ENCODE measurements at places on chromosomes 3 and 15.

DNA sequence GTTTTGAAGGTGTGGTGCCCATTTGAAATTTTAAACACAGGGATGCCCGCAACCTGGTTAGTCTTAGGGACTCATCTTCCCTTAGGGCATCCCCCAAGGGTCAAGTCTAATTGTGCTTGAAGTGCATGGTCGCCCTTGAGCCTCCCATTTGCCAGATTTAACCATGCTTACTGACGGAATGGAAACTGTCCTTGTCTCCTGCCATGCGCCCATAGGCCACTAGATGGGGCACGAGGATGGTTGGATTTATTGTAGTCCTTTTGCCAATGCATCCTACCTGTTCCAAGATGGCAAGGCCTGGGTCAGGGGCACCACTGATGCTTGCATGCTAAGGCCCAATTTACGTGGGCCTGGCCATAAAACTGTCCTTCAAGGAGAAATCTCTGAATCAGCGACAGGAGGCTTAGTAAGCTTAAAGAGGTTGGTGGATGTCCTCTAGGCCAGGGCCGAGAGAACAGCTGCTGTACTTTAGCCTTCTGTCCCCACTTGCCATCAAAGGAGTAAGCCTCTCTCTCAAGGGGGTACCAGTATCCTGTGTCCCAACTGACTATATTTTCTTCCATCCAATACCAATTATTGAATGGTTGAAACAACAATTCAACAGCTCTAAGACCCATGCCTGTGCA, 355.4 kb downstream of the OTOL1 start:
- peak; percentile 80 for ATAC-seq

GRCh38 chr15:34726406-34727100, 28.2 kb downstream of the GJD2 start:
- no peak for ATAC-seq

DNA sequence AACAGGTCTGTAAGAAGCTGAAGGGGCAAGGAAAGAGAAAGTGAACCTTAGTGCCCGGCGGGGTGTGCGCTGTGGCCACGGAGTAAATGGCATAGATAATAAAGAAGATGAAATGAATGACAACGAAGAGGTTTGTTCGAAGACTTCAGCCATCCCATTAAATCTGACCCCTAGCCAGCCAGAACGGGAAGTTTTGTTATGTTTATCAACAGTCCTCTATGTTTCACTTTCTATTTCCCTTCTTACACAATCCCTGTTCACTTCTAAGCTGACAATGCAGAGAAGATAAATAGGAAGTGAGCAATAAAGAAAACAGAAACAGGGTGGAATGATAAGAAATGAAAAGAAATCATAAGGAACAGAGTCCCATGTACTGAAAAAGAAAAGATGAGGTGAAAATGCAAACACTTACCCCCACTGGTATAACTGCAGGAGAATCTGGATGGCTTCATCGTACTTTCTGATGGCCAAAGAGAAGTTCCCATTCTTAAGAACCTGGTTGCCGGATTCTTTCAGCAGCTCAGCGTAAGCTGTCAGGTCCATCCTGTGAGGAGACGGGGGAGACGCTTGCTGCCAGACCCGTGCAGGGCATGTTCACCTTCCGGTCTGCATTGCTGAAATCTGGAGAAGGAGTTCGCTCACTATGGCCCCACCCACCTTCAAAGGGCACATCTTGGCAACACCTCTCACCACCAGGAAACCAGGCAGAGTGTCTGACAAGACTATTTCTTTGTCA, 36.8 kb downstream of the TRANK1 start:
- peak; percentile 30 for ATAC-seq

DNA sequence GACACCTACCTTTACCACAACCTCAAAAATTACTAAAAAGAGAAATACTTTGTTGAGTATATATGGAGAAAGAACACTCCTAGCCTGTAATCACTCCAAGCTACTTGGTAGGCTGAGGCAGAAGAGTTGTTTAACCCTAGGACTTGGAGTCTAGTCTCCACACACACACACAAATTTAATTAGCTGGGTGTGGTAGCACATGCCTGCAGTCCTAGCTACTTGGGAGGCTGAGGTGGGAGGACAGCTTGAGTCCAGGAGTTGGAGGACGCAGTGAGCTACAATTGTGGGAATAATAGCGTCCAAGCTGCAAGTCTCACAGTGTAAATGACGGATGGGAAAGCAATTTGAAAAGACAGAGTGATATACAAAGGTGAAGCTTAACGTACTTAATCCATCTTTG, 50.5 kb downstream of the LDHAL6B start:
- ATAC-seq = no peak

- ATAC-seq = peak; percentile 95
These were observed 103.1 kb upstream of the CCNL1 start for GRCh38 chr3:157263027-157263426.

Measured in SK-N-SH treated with all-trans-retinoic acid at 6 μM for 48 hours (cell line).